Panc1 (cell line): ENCODE measurements at places on chromosomes 11 and 22. TPM values are rescaled to one million over a fixed set of nuclear protein-coding genes. Genes with fewer than 3 reads are reported as not detected.

Gene PANX1
- total RNA-seq = 59.3 TPM

Gene SLC22A12
- not detected for total RNA-seq

- H3K27me3 ChIP-seq = no peaks in the 10 kb centered on the region
- peaks cover 11% of the 10 kb centered on the region for H3K4me1 ChIP-seq
- H3K27ac ChIP-seq = peak overlapping the region; percentile 94
- H3K4me3 ChIP-seq = peak overlapping the region; percentile 80
- peaks cover 3% of the 10 kb centered on the region for H3K36me3 ChIP-seq
- no peak for DNase-seq
Measured at GRCh38 chr22:20080776-20081654, 974 bp downstream of the DGCR8 start.

GRCh38 chr11:17645190-17645970 lies 74.0 kb upstream of the MYOD1 start:
- H3K27ac ChIP-seq = no peak overlapping the region
- DNase-seq = no peak
- H3K4me3 ChIP-seq = no peak overlapping the region
- no peaks in the 10 kb centered on the region for H3K27me3 ChIP-seq

- no peaks in the 10 kb centered on the region for H3K27me3 ChIP-seq
- no peaks in the 10 kb centered on the region for H3K36me3 ChIP-seq
- H3K4me1 ChIP-seq = peaks cover 15% of the 10 kb centered on the region
- peak overlapping the region; percentile 75 for H3K27ac ChIP-seq
Measured at GRCh38 chr11:9951807-9952206, 287.9 kb downstream of the SWAP70 start.

DNA sequence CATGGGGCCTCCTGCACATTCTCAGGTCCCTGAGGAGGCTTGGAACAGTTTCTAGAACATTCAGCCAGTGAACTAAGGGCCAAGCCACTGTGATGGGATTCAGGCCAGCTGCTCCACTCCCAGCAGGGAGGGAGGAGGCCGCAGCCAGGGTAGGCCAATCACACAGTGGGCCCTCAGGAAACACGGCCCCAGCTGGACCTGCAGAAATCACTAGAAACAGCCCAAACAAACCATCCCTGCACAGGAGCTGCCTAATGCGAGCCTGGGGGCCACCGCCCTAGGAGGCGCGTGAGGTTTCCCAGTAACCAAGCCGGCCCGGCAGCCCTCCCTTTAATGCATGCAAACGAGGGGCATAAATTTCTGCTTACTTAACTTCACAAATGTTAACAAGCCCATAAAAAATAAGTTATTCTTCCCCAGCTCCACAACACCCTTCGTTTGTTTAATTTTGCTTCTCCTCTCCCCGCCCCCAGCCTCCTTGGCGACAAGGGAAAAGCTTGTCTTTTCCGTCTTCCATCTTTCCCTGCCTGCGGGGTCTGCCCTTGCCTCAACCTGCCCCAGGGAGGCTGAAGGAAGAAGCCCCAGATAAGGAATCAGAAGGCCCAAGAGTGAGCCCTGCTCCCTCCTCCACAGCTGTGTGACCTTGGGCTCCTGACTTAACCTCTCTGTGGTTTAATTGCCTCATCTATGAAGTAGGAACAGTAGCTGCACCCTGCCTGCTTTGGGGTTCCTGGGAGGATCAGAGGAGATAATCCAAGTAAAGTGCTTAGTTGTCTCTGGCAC lies 25.7 kb downstream of the ELFN2 start:
- no peaks in the 10 kb centered on the region for H3K36me3 ChIP-seq
- no peak for DNase-seq
- no peaks in the 10 kb centered on the region for H3K27me3 ChIP-seq
- H3K27ac ChIP-seq = no peak overlapping the region
